Large intestine (tissue), 12 donors: ENCODE measurements at places on chromosomes 2 and 18. TPM values are rescaled to one million over a fixed set of nuclear protein-coding genes. Genes with fewer than 3 reads are reported as not detected.

The RPRM gene
- polyA plus RNA-seq = 3.2 TPM

The SEMA4F gene
- polyA plus RNA-seq = 2.9 TPM

The THSD7B gene
- 2.2 TPM for polyA plus RNA-seq

The TUBB8B gene
- not detected for polyA plus RNA-seq

DNA sequence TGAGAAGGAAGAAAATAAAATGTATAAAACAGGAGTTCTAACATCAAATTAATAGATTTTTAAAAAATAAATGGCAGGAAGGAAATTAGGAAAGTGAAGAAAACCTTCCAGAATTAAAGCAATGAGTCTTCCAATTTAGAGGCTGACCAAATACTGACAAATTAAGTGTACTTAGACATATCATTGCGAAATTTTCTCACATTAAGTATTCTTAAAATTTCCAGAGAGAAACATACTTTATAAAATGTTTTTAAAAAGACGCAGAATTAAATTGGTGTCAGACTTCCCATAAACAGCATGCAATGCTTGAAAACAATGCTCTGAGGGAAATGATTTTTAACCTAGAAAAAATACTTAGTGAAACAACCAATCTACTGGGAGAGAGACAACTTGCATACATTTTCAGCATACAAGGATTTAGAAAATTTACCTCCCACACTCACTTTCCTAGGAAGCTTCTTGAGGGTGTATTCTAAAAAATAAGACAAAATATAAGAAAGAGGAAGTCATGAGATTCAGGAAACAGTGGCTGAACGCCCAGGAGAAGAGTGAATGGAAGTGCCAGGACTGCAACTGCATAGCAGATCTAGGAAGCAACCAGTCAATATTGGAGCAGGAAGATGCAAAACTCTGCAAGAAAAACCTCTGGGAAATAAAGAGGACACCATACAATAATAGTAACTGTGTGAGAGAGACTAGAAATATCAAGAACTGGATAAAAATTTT, 339.9 kb downstream of the ADCYAP1 start:
- no peaks in the 10 kb centered on the region for H3K27me3 ChIP-seq
- no peaks in the 10 kb centered on the region for H3K4me1 ChIP-seq
- no peak overlapping the region for H3K27ac ChIP-seq
- no peaks in the 10 kb centered on the region for H3K36me3 ChIP-seq

- H3K27ac ChIP-seq = peak overlapping the region; percentile 74
- no peaks in the 10 kb centered on the region for H3K36me3 ChIP-seq
- no peak for DNase-seq
- H3K27me3 ChIP-seq = no peaks in the 10 kb centered on the region
These were observed 233.7 kb upstream of the SMAD2 start for GRCh38 chr18:48164116-48164515.

- DNase-seq = no peak
- H3K4me1 ChIP-seq = no peaks in the 10 kb centered on the region
These were observed 72.4 kb downstream of the KIAA1328 start for GRCh38 chr18:36901277-36901701.

DNA sequence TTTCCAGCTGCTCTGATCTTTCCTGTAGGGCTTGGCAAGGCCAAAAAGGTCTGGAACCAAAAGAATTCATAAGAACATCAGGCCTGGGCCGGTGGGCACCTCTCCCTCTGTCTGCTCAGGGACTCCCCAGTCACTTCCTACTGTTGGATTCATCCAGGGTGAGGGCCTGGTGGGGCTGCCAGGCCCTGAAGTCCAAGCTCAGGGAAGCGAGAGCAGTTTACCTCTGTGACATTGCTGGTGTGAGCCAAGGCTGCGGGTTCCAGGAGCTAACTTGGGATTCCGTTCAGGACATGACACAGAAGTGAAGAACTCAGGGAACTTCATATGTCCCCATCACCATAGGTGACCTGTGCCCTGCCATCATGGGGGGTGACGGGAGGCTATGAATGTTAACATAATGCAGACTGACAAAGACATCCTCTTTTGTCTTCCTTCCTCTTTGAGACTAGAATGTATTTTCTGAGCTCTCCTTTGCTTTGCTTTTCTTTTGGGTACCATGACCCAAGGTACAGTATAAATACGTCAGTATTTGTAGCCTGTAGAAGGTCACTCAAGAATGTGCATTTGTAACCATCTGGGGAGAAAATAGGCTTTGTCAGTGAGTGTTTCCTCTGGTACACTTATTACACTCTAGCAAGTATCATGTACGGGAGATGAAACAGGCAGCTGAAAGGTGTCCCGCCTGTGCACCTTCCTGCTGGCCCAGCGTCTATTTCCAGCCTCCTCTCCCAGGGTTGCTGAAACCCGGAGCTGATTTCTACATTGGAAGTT, 130.5 kb upstream of the SLC1A4 start:
- peak overlapping the region; percentile 34 for H3K4me3 ChIP-seq
- peak overlapping the region; percentile 18 for H3K27ac ChIP-seq
- H3K27me3 ChIP-seq = no peaks in the 10 kb centered on the region

DNA sequence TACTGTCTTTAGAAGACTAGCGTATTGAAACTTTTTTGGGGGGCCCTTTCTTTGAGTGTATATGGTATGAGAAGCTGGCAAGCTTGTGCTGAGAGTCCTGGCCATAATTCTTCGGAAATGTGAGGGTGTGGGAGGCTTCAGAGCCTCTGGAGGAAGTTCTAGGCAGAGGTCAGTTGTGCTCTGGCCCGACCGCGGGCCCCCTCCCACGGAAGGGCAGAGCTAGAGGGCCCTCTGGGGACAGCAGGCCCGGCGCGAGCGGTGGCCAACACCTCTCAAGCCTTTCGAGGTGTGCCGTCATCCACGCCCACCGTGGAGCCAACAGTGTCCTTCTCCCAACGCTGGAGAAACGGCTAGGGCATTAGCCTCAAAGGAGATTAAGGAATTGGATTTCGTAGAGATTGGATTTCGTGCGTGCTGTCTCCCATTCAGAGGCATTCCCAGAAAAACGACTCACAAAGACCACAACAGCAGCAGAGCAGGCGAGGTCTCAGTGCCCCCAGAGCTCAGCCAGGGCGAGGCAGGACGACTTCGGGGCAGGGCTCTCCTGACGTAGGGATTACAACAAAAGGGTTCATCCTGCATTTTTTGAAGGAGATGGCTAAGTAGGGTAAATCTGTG, 2.2 kb upstream of the MTCL1 start:
- no peaks in the 10 kb centered on the region for H3K36me3 ChIP-seq
- H3K4me1 ChIP-seq = peaks cover 23% of the 10 kb centered on the region
- no peak overlapping the region for H3K4me3 ChIP-seq
- H3K27ac ChIP-seq = no peak overlapping the region
- DNase-seq = no peak

- no peak for DNase-seq
- no peaks in the 10 kb centered on the region for H3K4me1 ChIP-seq
- H3K36me3 ChIP-seq = no peaks in the 10 kb centered on the region
These were observed 61.9 kb downstream of the KIF5C start for GRCh38 chr2:148936857-148937450.

- no peak overlapping the region for H3K4me3 ChIP-seq
- no peaks in the 10 kb centered on the region for H3K27me3 ChIP-seq
- H3K4me1 ChIP-seq = no peaks in the 10 kb centered on the region
- H3K27ac ChIP-seq = no peak overlapping the region
- no peak for DNase-seq
These were observed 33.4 kb upstream of the SKA1 start for GRCh38 chr18:50341443-50341842.

DNA sequence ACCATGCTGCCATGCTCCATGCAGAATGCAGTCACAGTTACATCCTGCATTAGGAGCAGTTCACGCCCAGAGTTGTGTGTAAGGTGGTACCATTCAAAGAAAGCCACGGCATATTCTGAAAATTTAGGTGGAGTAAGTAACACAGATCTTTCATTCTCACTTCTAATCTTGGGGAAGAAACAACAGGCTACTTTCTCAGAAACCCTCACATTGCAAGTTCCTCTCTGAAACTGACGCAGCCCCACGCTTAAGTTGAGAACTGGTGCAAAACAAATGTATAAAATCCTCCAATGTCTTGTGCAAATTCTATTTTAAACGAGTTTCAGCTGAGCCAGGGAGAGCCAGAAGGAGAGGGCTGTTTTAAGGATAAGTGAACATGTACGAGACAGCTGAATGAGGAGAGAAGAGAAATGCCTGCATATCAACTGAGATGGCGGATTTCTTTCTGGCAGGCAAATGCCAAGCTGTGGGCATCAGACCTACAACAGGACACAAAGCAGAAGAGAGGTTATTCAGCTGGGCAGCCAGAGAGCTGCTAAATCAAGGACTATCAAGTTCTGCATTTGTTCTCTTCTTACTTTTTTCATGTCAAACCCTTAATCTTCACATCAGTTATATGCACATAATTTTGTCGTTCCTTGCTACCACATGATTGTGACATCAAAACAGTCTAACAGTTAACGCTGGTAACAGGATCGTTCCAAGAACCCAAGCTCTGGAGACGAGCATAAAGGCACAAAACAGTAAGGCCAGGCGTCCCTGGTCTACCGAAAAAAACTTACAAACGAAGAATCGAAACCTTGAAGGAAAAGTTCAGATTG, 6.4 kb downstream of the ARL4C start:
- H3K27me3 ChIP-seq = peaks cover 35% of the 10 kb centered on the region
- no peak overlapping the region for H3K4me3 ChIP-seq
- no peak for DNase-seq
- H3K27ac ChIP-seq = no peak overlapping the region

GRCh38 chr2:70089983-70090525, 2.8 kb downstream of the PCBP1 start:
- no peak for DNase-seq
- H3K27me3 ChIP-seq = no peaks in the 10 kb centered on the region
- H3K4me1 ChIP-seq = peaks cover 22% of the 10 kb centered on the region
- H3K27ac ChIP-seq = peak overlapping the region; percentile 100
- peak overlapping the region; percentile 92 for H3K4me3 ChIP-seq

DNA sequence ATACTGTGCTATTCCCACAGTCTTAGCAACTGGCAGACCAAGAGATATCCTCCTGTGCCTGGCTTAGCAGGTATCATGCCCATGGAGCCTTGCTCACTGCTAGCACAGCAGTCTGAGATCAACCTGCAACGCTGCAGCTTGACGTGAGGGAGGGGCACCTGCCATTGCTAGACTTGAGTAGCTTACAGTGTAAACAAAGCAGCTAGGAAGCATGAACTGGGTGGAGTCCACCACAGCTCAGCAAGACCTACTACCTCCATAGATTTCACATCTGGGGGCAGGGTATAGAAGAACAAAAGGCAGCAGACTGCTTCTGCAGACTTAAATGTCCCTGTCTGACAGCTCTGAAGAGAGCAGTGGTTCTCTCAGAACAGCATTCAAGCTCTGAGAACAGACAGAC, 74.8 kb downstream of the AKAIN1 start:
- no peaks in the 10 kb centered on the region for H3K4me1 ChIP-seq
- DNase-seq = no peak
- no peak overlapping the region for H3K27ac ChIP-seq

DNA sequence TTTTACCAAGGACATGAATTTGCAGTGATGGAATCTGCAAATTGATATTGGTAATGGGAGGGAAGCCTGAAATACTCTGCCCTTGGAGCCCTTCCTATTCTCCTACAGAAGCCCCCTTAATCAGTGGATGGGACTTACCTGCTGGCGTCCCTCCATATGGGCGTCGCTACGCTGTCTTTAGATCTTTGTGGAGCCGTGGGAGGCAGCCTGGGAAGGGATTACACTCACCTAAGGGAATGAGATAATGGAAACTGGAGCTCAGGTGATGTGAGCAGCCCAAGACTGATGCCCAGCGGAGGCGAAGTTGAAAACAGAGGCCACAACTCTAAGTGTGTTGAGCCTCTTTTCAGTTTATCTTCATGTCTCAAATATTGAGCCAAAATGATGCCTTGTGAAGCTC, 306.6 kb downstream of the MYCN start:
- peaks cover 12% of the 10 kb centered on the region for H3K4me1 ChIP-seq
- no peak overlapping the region for H3K27ac ChIP-seq
- DNase-seq = no peak
- H3K4me3 ChIP-seq = no peak overlapping the region
- H3K36me3 ChIP-seq = no peaks in the 10 kb centered on the region
- H3K27me3 ChIP-seq = no peaks in the 10 kb centered on the region

DNA sequence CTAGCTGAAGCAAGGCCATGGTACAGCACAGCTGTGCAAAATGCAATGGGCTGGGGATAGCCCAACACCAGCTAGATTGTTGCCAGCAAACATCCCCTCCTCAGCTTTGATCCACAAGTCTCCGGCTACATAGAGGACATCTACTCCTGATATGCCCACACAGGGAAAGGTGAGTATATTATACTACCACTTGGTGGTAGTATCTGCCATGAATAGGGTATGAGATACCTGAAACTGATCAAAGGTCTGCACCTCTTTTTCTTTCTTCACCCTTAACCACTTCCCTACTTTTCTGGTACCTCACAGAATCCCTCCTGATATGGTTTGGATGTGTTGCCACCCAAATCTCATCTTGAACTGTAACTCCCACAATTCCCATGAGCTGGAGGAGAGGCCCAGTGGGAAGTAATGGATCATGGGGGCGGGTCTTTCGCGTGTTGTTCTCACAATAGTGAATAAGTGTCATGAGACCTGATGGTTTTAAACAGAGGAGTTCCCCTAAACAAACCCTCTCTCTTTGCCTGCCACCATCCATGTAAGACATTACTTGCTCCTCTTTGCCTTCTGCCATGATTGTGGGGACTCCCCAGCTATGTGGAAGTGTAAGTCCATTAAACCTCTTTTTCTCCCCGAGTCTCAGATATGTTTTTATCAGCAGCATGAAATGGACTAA, 279.6 kb downstream of the TXNL1 start:
- no peak for DNase-seq
- no peak overlapping the region for H3K4me3 ChIP-seq
- H3K36me3 ChIP-seq = no peaks in the 10 kb centered on the region
- no peaks in the 10 kb centered on the region for H3K27me3 ChIP-seq
- H3K4me1 ChIP-seq = no peaks in the 10 kb centered on the region
